CD4-positive, alpha-beta T cell treated with Interleukin-17A for 4 hours (primary cell): ENCODE measurements at places on chromosomes 5 and 9.

- no peak for DNase-seq
Observed at GRCh38 chr5:93342563-93343061, 238.4 kb downstream of the NR2F1-AS1 start.

DNA sequence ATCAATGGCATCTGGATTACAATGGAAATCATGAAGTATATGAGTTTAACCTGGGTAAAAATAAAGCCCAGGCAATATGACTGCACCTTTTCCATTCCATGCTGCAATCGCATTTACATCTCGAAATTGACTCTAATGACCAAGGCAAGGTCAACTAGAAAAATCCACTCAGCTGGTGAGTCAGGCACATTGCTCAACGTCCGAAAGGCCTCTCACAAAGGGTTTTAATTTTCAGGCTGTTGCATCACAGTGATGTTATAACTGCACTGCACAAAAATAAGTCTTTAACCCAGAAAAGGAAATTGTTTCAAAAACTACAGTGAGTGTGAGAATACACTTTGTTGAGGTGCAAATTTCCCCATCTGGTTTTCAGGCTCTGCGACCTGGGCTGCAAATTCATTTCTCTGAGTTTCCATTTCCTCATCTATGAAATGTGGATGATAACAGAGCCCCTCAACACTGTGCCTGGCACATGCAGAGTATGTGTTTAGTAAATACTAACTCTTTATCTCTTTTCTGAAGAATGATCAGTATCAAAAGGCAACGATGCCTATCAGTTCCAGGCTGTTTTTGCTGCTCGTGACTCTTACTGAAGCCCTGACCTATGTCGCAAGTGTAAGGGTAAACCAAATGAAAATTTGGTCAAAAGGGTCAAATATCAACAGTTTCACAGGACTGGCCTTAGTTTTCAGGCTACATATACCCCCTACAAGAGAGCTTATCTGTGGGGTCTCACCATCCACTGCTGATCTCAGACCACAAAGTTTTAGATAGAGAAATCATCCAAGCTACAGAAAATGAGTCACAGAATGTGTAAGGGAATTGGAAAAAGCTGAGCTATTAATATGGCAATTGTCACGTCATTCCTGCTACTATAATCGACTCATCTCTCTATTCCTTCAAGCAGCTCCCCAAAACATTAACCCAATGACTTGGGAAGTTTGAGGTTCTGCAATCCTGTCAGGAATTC is 4.1 kb downstream of the NFIL3 start:
- no peak for DNase-seq

DNA sequence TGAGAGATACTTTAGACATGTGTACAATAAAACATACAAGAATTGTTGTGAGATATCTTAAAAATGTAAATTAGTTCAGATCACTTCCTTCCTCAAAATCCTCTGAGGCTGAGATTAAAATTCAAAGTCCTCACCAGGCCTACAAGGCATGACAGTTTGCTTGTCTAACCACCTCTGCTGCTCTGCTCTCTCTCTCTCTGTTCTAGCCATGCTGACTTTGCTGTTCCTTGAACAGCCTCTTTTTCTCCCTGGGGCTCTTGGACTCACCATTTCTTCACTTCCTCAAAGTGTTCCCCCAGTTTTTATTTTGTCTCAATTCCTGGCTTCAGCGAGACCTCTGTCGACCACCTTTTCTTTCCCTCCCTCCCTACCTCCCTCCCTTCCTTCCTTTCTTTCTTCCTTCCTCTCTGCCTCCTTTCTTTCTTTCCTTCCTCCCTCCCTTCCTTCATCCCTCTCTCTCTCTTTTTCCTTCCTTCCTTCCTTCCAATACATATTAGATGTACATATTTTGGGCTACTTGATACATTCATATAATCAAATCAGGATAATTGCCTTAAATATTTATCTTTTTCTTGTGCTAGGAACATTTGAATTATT is 27.0 kb downstream of the CATSPER3 start:
- DNase-seq, result no peak

DNA sequence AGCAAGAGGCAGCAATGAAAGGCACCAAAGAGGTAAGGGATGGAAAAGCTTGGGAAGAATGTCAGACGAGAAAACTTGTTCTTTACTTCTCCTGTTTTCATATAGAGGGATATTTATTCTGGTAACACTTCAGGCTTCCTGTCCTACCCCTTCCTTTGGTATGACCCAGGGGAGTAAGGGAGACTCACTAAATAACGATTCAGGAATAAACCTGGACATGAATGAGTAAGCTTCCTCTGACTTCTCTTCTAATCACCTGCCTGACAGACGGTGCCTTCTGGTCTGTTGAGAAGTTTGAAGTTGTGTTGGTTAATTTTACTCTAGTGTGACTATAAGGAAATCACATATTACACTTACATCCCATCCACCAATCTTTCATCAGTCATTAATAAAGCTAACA is 461.2 kb downstream of the CDH12 start:
- DNase-seq, result no peak

- no peak for DNase-seq
Observed at GRCh38 chr5:33105521-33105941, 335.2 kb upstream of the TARS1 start.

GRCh38 chr5:122419142-122419894 is 107.3 kb downstream of the SNCAIP start:
- DNase-seq, result no peak

- no peak for DNase-seq
Observed at GRCh38 chr5:13581132-13581531, 363.4 kb downstream of the DNAH5 start.

- no peak for DNase-seq
Observed at GRCh38 chr5:35820735-35821134, 36.0 kb upstream of the IL7R start.
